ENCODE measurements at places on chromosomes 6 and 20. TPM values are rescaled to one million over a fixed set of nuclear protein-coding genes. Genes with fewer than 3 reads are reported as not detected.

Gene OLIG3
- not detected for total RNA-seq

Gene IP6K3
- not detected for total RNA-seq

Gene NNAT
- total RNA-seq, result not detected

Gene TINAG
- total RNA-seq, result 2.9 TPM

Gene CST2
- total RNA-seq, result not detected

Gene PDYN
- not detected for total RNA-seq

Gene TRIM15
- not detected for total RNA-seq

Gene NRSN1
- not detected for total RNA-seq

Gene ADGB
- not detected for total RNA-seq

Gene HEY2
- under 0.01 TPM for total RNA-seq

Gene KCNK17
- not detected for total RNA-seq

Gene HLA-DMB
- total RNA-seq, result 0.96 TPM
